Activated naive CD8-positive, alpha-beta T cell treated with anti-CD3 and anti-CD28 coated beads for 36 hours (primary cell): ENCODE measurements at places on chromosomes 7 and 10. TPM values are rescaled to one million over a fixed set of nuclear protein-coding genes. Genes with fewer than 3 reads are reported as not detected.

The BAIAP2L1 gene
- 2.3 TPM for total RNA-seq

The LHFPL3 gene
- total RNA-seq = not detected

The ARHGAP21 gene
- total RNA-seq = 22.4 TPM

The BEND7 gene
- total RNA-seq = not detected

The MMRN2 gene
- not detected for total RNA-seq

The PTPN20 gene
- total RNA-seq = 2.6 TPM

The TAS2R40 gene
- not detected for total RNA-seq

The DGKB gene
- not detected for total RNA-seq

The MMD2 gene
- total RNA-seq = not detected

The GBF1 gene
- 29.5 TPM for total RNA-seq

The NPY4R2 gene
- not detected for total RNA-seq

The WEE2 gene
- total RNA-seq = not detected

The TCAF2 gene
- total RNA-seq = 31.7 TPM

The SFRP4 gene
- total RNA-seq = not detected

The FGFR2 gene
- total RNA-seq = not detected

The GIMAP1 gene
- total RNA-seq = 6.1 TPM

The IRF5 gene
- total RNA-seq = 4.0 TPM

The PRF1 gene
- 46.9 TPM for total RNA-seq

The ACTL6B gene
- total RNA-seq = not detected

The WIPF3 gene
- total RNA-seq = not detected

The ANXA7 gene
- total RNA-seq = 126 TPM

The VWC2 gene
- not detected for total RNA-seq

The COL13A1 gene
- total RNA-seq = not detected

The CLRN3 gene
- not detected for total RNA-seq

The CXCL12 gene
- total RNA-seq = not detected

The BTBD16 gene
- total RNA-seq = not detected

The SERPINE1 gene
- 0.06 TPM for total RNA-seq

The ZNF655 gene
- 57.5 TPM for total RNA-seq

The PRSS37 gene
- total RNA-seq = not detected

The RET gene
- not detected for total RNA-seq

The TMEM273 gene
- 0.80 TPM for total RNA-seq

The CDNF gene
- 1.6 TPM for total RNA-seq

The SYCE1 gene
- 1.6 TPM for total RNA-seq

The ATOH7 gene
- not detected for total RNA-seq

The GRM3 gene
- not detected for total RNA-seq

The CFAP69 gene
- total RNA-seq = 0.85 TPM

The PDE6C gene
- not detected for total RNA-seq

The GRID1 gene
- not detected for total RNA-seq

The DNAH11 gene
- total RNA-seq = 0.02 TPM

The LEP gene
- not detected for total RNA-seq

The MPP7 gene
- 11.0 TPM for total RNA-seq

The UPK3B gene
- not detected for total RNA-seq

The COL17A1 gene
- total RNA-seq = not detected

The ABCF2 gene
- total RNA-seq = 85.2 TPM

The AGAP6 gene
- total RNA-seq = 14.7 TPM

The MSMB gene
- total RNA-seq = not detected

The KCND2 gene
- total RNA-seq = not detected
